HCT116 (cell line): ENCODE measurements at places on chromosomes 1 and 21.

GRCh38 chr1:116666187-116667077 is 1.1 kb downstream of the IGSF3 start:
- DNase-seq, result no peak

- DNase-seq, result no peak
These were observed 5.4 kb upstream of the CELA2A start for GRCh38 chr1:15451014-15451722.

DNA sequence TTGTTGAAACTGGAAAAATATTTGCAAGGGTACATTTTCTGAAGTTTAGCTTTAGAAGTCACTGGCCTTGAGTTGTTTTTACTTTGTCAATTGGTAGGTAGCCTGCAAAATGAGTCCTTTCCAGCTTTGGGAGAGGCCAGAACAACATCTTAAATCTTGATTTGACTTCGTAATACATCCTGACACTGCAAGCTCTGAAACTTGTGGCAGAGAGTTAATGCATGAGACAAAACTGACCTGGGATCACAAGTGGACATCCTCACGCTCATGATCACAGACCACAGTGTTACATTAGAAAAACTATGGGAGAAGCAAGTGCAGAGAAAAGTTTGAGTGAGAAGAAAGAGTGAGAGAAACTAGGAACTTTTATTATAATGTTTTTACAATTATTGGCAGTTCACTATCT is 550.9 kb downstream of the USP25 start:
- DNase-seq, result no peak

DNA sequence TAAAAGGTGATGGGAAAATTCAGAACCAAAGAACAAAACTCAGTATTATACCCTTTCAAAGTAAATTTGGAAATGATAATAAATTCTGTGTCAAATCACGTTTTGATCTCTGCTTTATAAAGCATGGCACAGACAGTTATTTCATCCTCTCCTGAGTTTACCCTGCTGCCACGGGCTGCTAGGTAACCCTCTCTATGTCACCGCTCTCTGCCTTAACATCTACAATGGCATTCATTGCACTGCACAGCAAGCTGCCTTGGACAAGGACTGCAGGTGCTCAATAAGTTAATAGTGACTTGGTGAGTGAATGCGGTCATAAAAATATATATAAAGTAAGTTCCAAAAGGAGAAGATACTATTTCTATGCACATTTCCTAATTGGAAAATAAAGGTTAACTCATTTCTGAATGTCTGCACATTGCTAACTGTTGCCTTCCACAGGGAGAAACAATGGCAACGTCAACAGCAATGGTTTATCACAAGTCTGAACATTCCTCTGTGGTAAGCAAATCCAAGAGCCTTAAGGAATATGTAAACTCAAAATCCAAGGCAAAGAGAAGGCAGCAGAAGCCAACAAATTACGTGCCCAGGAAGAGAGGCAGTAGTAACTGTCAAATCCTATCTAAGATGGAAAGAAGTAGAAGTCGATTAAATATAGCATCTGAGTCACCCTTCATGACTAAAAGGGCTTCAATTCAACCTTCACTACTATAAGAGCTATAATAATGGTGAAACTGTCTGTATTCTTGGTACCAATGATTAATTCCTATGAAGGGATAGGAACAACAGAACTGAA is 19.4 kb downstream of the FYB2 start:
- no peak for DNase-seq
